Putamen (tissue), 1 donor: ENCODE measurements at places on chromosomes 16 and 17.

- no peak for DNase-seq
Observed at GRCh38 chr17:5618476-5618875, 34.2 kb upstream of the NLRP1 start.

GRCh38 chr16:11303405-11304138, 22.4 kb upstream of the PRM1 start:
- no peak for DNase-seq

DNA sequence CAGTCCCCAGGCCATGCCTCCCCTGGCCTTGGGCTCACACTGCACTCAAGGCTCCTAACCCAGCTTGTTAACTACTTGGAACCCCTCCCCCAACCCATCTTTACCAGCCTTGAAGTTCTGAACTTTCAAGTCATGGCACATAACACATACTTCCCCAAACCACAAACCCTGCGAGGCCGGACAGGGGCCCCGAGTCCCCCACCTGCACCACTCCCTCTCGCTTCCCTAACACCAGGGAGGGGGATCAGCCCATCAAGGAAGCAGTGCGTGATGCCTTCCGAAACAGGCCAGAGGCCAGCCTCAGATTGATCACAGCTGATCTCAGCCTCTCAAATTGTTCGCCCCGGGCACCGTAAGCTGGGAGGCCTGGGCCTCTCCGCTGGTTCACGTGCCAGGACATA, 3.0 kb upstream of the NLRC3 start:
- no peak for DNase-seq

DNA sequence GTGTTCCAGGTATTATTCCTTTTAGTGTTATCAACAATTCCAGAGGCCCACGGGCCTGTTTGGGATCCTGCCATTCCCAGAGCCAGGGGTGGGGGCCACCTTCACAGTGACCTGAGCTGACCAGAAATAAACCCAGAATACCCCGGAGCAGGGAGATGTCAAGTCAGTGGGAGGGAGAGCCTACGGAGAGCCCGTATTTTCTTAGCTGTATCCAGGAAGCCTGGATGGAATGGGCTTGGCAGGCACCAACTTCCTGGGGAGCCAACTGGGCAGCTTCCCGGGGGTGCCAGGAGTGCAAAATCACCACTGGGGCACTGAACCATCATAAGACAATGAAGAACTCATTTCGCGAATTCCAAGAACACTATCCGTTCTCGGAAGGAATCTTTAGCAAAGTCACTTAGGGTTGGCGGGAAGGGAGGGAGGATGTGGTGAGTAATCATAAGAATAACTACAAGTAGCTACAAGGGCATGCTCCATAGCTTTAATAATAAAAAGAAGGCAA, 13.2 kb upstream of the MRTFB start:
- peak; percentile 30 for DNase-seq

GRCh38 chr16:70676675-70677498, 9.0 kb downstream of the MTSS2 start:
- no peak for DNase-seq

DNA sequence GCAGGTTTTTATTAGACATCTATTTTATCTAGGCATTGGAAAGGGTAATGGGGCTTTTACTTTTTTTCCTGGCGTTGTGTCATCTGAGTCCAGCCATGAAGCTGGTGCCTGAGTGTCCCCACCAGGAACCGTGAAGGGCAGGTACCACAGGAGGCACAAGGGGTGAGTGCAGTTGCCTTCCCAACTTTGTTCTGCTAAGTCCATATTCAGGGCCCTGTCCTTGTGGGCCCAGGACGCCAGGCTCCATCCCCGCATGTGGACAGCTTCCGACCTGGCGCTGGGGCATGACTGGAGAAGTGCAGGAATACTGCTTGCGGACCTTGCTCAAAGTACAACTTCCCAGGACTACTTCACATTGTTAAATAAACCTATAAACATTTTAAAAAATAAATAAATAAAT, 60.6 kb downstream of the KPNA2 start:
- DNase-seq = no peak

DNA sequence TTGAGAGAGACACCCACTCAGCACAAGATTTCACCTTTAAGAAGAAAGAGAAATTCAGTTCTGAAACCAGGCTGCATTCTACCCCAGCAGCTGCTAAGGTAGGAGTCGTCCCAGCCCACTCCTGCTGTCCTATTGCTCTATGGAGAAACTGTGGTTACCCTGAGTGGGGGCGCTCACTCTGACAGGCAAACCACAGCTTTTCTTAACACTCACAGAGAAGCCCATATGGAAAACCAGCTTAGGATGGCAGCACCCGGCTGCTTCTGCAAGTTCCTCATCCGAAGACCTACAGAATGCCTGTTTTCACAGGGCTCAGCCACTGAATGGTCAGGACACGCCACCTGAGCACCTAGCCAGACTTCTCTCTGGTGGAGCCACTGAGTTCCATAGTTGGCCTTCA, 7.5 kb downstream of the ATP5PD start:
- DNase-seq = no peak

- no peak for DNase-seq
Observed at GRCh38 chr17:3813171-3813570, 12.2 kb upstream of the ITGAE start.

DNA sequence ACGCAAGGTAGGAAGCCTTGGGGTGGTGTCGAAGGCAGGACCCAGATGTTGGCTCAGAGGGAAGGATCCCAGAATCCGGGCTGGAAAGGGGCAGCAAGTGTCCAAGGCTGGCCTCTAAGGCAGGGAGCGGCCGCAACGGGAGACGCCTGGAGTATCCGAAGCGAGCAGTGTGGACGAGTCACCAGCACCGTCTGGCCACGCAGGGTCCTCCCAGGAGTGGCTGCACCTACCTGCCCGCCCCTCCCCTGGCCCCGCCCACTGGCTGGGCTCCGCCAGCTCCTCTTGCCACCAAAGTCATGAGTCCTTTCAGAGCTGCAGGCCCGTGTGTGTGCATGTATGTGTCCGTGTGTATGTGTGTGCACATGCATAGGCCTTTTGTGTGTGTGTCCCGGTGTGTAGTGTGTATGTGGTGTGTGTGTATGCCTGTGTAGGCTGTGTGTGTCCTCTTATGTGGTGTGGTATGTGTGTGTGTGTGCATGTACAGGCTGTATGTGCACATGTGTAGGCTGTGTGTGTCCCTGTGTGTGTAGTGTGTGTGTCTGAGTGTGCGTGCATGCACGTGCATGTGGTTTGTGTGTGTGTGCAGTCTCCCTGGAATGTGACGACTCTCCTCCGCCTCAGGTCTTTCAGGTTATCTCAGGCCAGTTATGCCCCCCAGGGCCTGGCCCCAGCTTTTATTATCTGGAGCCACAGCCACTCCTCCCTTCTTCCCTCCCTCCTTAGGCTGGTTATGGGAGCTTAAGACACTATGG, at the start of gene PRSS8:
TSS of gene PRSS8 (minus strand) at position 193 of the 752 bp plus-strand sequence. CDS start 229 bp downstream, outside the sequence.
- no peak for DNase-seq

GRCh38 chr16:4976079-4976478, 17.9 kb downstream of the SEC14L5 start:
- no peak for DNase-seq

- DNase-seq = no peak
Observed at GRCh38 chr16:606656-607307, 16.9 kb downstream of the RAB40C start.

DNA sequence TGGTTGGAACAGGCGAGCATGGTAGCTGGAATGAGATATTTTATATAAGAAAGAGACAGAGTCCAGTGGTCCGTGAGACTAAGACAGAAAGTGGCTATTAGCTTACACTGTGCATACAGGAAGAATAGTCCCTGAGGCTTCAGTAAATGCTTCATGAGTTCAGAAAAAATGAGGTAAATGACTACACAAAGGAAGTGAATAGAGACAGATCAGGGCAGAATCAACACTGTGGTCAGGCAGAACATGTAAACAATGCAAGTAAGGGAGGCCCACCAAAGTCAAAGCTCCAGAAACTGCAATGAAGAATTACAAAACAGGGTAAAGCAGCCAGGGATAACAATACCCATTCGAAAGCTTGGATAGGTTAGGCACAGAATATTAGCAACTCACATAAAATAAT, 4.8 kb downstream of the ABCA10 start:
- DNase-seq = no peak

DNA sequence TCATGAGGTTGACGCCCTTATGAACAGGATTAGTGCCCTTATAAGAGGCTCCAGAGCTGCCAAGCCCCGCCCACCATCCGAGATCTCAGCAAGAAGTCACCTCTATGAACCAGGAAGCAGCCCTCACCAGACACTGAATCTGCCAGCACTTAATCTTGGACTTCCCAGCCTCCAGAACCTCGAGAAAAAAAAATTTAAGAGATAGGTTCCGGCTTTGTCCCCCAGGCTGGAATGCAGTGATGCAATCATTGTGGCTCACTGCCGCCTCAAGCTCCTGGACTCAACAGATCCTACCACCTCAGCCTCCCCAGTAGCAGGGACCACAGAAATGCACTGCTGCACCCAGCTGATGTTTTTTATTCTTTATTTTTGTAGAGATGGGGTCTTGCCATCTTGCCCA, 22.5 kb upstream of the ADCY9 start:
- no peak for DNase-seq

GRCh38 chr16:84323606-84324005, 28.9 kb downstream of the WFDC1 start:
- no peak for DNase-seq

DNA sequence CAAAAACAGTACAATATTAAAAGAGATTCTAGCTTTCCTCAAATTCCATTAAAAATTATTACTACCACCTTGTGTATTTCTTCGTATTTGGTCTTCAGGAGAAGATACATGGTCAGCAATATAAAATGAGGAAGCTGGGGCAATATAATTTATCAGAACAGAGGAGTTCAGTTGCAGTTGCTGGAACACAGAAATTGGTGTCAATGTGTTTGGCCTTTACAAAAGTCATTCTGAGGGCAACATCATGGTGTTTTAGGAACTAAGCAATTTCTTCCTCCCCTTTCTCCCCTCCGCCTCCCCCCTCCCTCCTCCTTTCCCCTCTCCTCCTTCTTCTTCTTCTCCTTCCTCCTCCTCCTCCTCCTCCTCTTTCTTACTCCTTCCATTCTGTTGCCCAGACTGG, 102.1 kb downstream of the YPEL2 start:
- no peak for DNase-seq

DNA sequence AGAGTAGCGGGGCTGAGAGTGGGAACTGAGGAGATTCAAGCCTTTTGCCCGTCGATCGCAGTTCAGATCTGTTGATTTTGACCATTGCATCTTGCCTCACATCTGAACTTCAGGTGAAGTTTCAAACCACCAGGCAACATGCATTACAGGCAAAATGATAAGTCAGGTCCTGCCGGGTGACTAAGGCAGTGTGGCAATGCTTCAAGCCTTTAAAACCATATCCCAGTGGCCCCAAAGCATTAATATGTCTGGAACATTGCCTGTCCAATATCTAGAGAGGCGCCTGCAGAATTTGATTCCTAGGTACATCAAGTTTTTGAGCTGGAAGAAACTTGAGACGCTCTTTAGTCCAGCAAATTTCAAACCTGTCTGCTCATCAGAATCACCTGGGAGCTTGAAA, 502.8 kb downstream of the MAF start:
- DNase-seq = no peak

DNA sequence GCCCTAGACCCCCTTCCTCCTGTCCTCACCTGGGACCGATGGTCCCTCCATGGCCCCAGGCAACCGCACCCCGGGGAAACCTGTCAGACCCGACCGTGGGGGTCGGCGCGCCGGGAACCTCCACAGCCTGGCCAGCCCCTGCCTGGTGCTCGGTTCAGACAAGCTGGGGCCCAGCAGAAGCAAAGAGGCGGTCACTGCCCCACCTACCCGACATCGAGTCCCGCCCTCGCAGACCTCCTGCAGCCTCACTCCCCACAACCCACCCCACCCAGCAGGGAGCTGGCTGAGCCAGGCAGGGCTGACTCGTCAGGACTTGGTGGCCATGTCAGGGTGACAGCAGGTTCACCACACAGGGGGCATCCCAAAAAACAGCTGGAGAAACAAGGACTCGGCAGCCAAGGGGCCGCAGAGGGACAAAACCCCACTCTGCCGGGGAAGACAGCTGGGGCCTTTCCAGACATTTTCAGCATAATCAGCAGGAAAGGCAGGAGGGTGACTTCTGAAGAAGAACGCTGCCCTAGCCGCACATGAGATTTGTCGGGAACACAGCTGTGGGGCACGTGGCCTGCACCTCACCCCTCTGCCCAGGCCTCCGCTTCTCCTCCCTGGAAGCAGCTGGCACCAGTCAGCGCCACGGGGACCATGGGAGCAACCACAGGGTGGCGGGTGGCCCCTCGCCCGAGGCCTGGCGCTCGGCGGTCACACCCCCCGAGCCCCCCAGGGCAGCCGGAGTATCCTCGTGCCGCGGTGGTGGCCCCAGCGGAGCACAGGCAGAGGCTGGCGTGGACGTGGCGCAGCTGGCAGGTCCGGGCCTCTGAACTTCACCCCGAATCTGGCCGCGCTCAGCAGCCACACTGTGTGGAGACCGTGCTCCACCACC, 22.9 kb downstream of the GNPTG start:
- no peak for DNase-seq

DNA sequence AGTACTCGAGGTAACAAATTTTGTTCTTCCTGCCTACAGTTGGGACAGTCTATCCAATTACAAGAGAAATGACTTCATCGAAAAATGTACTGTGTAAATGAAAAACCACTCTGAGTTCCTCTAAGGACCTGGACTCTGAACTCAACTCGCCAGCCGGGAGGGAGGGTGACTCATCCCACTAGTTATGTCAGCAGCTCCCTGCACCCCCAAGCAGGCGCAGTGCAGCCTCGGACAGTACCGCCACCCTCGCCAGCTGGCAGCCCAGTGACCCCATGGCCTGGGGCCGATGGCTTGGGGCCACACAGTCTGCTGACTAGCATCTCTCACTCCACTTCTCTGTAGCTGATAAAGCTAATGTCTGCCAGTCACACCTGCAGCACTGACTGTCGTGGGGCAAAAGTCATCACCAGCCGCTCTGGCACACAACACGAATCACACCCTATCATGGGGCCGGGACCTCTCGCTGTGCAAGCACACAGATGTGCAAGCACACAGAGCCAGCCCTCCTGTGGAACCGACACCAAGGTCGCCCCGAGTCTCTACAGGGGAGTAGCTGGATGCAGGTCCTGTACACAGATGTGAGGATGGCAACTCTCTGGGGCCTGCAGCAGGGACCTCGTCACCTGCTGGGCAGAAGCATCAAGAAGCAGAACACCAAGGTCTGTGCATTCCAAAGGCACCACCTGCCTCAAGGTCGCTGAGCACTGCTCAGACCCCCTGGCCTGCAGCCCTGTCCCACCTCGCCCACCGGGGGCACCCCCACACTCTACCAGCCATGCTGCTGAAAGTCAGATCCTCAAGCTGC, 5.7 kb downstream of the CSNK1D start:
- DNase-seq = peak; percentile 88

- peak; percentile 87 for DNase-seq
Observed at GRCh38 chr16:75320435-75320834, 69.0 kb upstream of the BCAR1 start.

DNA sequence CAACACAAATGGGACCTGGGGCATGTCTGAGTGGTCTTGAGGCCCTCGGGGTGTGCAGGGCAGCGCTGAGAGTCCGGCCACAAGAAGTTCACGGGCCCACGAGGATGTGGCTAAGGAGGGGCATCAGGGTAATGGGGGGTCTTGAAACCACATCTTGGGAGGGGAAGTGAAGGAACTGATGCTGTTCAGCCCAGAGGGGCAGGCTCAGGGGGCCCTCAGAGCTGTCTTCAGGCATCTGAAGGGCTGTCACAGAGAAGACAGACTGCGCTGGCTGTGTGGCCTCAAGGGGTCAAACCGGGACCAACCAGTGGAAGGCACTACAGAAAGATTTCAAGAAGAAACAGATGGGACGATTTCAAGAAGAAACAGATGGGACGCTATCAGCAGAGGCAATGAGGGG, 45.1 kb downstream of the ZNF423 start:
- DNase-seq = no peak
